ENCODE measurements at places on chromosomes 13 and 19.
A peak's percentile ranks its signal among the peaks of the same experiment; 100 is the strongest.

- DNase-seq: no peak
Measured at GRCh38 chr13:31818236-31818635, 78.9 kb downstream of the RXFP2 start.

DNA sequence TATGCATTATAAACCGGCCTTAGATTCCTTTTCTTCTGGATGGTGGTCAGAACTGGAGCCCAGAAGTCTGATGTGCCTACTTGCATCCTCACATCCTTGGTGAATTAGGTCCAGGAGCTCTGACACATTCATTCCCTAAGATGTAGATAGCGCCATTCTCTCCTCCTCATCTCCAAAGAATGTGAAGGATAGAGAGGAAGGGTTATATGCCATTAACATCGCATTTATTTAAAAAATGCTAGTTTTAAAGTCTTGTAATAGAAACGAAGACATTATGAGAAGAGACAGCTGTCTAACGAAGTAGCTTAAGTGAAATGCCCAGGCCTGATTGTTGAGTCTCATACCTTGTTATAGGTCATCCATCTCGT lies 9.7 kb downstream of the MBNL2 start:
- DNase-seq: no peak

DNA sequence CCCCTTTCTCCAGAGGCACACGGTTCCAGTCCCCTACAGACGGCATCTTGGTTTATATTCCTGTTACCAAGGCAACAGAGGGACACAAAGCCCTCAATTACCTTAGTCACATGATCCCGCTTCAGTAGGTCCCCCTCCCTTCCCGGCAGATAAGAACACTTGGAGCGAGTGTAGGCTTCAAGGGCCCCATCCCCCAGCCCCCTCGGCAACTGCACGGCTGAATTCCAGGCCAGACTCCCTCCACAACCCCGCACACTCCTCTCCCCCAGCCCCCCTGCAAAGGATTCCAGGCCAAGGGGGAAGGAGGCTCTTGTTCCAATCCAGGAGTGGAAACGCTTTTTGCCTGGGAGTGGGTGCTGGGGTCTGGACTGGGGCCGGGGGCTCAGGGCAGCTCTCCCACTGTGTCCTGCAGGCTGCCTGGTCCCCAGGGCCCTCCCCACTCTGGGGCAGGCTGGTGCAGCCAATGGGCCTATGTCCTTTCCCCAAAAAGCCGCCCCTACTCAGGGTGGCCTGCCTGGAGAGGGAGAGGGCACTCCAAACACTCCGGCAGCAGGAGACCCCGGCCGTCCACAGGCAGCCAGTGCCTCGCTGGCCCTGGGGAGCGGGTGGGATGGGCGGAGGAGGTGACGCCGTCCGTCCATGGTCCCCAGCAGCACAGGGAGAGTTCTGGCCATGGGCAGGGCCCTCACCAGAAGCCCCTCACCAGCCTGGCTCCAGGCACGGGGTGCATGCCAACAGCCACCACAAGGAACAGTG lies 62.6 kb downstream of the MLLT1 start:
- DNase-seq: peak; percentile 58

DNA sequence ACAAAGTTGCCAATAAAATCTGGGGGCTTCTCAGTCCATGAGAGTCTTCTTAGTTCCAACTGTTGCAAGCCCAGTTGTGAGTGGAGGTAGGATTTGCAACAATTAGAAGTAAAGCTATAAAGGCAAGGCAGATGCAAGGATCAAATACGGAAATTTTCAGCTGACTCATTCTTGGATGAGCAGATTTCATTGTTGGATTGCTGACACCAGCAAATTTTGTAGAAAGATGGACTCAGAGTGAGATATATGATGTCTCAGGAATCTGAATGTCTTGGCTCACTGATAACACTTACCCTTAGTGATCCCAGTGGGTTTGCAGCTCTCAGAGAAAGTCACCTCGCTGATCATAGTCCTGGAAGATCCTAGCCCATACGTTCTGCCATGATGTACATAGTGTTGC lies 209.0 kb downstream of the GPC6 start:
- DNase-seq: no peak

GRCh38 chr13:32824675-32825074 lies 191.5 kb upstream of the KL start:
- DNase-seq: no peak

DNA sequence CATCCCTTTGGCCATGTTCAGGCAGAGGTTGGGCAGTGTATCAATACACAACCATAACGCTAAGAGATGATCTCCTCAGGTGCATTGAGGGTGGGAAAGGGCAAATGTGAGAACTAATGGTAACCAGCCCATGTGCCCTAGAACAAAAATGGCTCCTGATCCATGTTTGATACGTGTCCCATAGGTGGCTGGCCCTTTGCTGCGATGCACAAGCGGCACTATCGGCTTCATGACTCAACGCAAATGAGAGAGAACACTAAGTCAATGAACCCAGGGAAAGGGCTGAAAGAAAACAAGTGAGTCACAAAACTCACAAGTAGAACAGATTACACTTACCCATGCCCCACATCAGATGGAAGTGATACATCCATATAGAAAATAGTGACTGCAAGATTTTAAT lies 201.7 kb downstream of the ABCC4 start:
- DNase-seq: no peak

GRCh38 chr13:58933475-58933874 lies 1230.3 kb downstream of the DIAPH3 start:
- no peak for DNase-seq

DNA sequence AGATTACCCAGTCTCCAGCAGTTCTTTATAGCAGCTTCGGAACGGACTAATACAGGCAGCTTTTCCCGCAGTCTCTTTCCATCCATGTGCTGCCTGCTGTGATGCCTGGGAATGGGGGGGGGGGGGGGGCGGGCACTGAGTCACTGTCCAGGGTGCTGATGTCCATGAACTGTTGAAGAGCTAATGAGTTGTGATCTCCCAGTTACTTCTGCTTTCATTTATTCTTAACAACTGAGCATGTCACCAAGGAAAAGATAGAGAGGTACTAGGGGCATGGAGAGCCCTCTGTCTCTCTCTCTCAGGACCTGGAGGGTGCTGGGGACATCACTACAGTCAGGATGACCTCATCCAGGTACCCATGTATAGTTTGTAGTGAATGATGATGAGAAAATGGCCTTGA lies 20.3 kb upstream of the CEACAM1 start:
- DNase-seq: no peak

GRCh38 chr19:48635263-48635965 lies 1.8 kb downstream of the DBP start:
- DNase-seq: peak; percentile 86

- DNase-seq: no peak
Measured at GRCh38 chr19:7788933-7789323, 25.9 kb downstream of the CLEC4M start.

- DNase-seq: no peak
Measured at GRCh38 chr19:944663-945241, 18.9 kb downstream of the ARID3A start.

GRCh38 chr13:46683676-46684260 lies 113.2 kb downstream of the ESD start:
- DNase-seq: no peak

- DNase-seq: no peak
Measured at GRCh38 chr19:54606230-54606629, 12.8 kb downstream of the LILRA1 start.

DNA sequence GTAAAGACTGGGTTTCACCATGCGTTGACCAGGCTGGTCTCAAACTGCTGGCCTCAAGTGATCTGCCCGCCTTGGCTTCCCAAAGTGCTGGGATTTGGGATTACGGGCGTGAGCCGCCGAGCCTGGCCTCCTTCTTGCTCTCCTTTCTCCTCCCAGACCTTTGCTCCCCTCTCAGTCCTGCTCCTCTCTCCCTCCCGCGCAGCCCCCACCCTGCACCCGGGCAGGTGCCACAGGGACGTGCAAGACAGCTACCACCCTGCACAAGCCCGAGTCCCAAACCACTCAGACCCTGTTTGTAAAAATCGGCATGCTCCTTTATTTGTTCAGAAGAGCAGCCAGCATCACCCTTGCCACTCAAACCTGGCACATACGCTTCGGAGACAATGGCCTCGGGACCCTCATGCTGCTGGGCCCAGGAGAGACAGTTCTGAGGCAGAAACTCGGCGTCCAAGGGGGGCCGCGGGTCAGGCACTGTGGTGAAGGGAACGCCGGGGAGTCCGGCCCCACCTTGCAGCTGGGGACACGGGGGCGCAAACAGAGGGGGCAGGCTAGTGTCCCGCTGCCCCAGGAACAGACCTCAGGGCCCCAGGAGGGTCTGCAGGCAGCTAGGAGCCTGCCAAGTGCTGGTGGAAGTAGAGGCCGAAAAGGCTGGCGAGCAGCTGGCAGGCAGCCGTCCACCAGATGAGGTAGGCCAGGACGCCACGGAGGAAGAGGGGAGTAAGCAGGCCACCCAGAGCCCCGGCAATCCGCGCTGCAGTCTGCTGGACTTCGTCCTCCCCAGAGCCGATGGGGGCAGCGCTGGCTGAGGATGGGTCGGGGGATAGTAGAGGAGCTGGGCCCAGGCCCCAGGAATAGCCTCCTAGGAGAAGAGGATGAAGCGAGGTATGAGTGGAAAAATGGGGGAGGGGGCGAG lies 18.7 kb downstream of the TMEM161A start:
- no peak for DNase-seq

DNA sequence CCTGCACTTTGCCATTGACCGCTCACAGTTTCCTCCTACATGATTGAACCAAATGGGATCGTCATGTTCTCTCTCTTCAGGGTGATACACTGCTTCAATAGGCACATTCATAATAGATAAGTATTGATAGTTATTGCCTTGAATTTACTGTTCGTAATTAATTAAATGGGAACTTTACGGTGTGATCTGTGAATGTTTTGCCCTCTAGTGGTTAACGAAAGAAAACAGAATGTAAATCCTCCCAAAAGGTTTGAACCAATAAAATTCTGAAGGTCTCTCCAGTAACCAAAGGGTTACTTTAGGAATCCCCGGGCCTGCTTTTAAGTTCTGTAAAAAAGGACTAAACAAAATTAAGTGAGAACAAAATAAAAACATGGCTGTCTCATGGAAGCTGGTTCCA lies 389.3 kb downstream of the DACH1 start:
- DNase-seq: no peak

GRCh38 chr19:2624537-2625091 lies 77.9 kb downstream of the GNG7 start:
- peak; percentile 79 for DNase-seq

- DNase-seq: no peak
Measured at GRCh38 chr13:30721936-30722335, 13.4 kb upstream of the ALOX5AP start.

GRCh38 chr19:1705367-1705766 lies 47.9 kb upstream of the ONECUT3 start:
- no peak for DNase-seq

DNA sequence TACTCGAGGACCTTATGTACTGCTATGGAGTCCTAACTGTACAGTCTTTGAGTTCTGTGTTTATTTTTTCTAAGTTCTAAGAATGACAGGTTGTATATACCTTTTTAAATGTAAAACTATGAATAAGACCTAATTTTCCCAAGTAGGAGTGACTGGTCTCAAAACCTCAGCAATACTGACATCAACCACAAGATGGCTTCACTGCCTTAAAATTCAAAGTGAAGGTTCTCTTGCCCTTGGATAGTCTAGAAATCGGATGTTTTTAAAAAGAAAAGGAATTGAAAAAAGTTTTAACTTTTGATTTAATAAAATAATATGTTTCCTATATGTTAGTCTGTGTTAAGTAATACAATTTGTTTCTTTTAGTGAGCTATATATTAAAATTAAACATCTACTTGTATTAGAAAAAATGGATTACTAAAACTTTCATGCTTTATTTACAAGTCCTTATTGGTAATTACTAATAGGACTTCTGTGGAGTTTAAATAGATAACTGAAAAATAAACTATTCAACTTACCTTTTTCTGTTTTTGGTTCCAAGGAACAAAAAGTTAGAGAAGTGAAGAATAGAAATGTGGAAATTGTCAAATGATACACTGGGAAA lies 52.0 kb downstream of the TDRD3 start:
- no peak for DNase-seq

GRCh38 chr13:110341445-110342244 lies 34.6 kb downstream of the COL4A2 start:
- DNase-seq: no peak

DNA sequence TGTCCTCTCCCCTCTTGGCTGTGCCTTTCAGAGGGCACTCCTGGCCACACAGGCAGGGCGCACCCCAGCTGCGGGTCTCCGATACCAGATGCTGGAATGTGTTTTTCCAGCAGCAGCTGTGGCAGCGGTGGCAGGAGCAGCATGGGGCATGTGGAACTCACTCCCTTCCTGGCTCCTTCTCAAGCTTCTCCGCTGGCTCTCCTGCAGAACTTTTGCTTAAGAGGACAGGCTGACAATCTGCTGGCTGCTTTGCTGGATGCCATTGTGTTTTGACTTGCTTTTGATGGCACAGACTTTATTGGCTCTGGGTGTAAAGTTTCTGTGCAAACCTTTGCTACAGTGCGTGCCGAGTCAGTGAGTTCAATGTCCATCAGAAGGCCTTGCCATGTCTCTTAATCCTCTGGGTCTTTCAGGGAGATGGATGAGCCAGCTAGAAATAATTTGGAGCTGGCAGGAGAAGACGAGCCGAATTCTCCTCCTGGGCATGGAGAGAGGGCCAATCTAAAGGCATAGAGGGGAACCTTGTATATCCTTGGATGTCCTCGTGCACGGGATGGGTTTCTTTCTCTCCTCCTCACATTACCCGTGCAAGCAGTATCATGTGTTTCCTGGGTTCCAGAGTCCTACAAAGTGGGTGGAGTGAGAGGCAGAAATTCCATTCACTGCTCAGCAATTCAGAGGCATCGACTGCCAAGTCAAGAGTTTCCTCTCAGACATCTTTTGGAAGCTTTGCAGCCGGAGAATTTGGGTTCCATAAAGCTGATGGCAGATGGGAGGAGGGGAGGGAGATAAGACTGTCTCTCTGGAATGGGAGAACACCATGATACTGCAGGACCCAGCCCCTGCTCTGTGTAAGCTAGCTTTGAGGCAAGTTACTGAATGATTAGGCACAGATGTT lies 231.2 kb downstream of the FGF9 start:
- DNase-seq: no peak

- peak; percentile 87 for DNase-seq
Measured at GRCh38 chr19:39413272-39413910, 922 bp downstream of the PLEKHG2 start.

All from Right ventricle myocardium inferior (tissue), 1 donor.